ENCODE measurements at places on chromosomes 5 and 9.

- H3K4me1 ChIP-seq, result no peaks in the 10 kb centered on the region
- H3K27ac ChIP-seq, result no peak overlapping the region
- H3K36me3 ChIP-seq, result no peaks in the 10 kb centered on the region
- no peak for DNase-seq
- peaks cover 35% of the 10 kb centered on the region for H3K27me3 ChIP-seq
Measured at GRCh38 chr9:95741631-95742030, 133.9 kb upstream of the ERCC6L2 start.

GRCh38 chr5:57976506-57976905 lies 483.4 kb downstream of the PLK2 start:
- H3K27ac ChIP-seq, result no peak overlapping the region
- H3K27me3 ChIP-seq, result no peaks in the 10 kb centered on the region
- H3K4me1 ChIP-seq, result no peaks in the 10 kb centered on the region
- H3K4me3 ChIP-seq, result no peak overlapping the region

DNA sequence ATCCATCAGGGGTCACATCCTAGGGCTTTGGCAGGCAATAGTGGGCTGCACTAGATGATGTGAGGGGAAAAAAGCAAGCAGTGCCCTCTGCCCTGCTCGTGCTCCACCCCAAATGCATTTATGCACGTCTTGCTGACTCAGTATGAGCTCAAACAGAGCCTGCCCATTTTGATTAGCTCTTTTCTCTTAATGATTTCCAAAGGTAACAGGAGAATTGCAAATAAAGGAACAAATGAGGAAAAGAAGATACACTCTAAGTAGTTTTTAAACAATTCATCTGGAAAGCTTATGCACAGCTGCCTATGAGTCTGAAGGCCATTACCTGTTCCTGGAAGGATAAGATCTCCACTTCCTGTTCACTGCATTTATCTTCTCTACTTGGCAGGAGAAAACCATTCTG lies 364.2 kb downstream of the TMEM232 start:
- H3K36me3 ChIP-seq, result no peaks in the 10 kb centered on the region
- no peak for DNase-seq
- H3K27me3 ChIP-seq, result no peaks in the 10 kb centered on the region
- H3K4me1 ChIP-seq, result no peaks in the 10 kb centered on the region
- no peak overlapping the region for H3K27ac ChIP-seq

GRCh38 chr5:133687212-133688061 lies 75.1 kb upstream of the FSTL4 start:
- H3K4me1 ChIP-seq, result peaks cover 2% of the 10 kb centered on the region
- no peak for DNase-seq
- H3K4me3 ChIP-seq, result no peak overlapping the region
- H3K27me3 ChIP-seq, result peaks cover 8% of the 10 kb centered on the region

- DNase-seq, result no peak
- peaks cover 16% of the 10 kb centered on the region for H3K27me3 ChIP-seq
- no peaks in the 10 kb centered on the region for H3K36me3 ChIP-seq
- no peak overlapping the region for H3K4me3 ChIP-seq
Measured at GRCh38 chr5:81884871-81885270, 87.0 kb upstream of the ATG10 start.

DNA sequence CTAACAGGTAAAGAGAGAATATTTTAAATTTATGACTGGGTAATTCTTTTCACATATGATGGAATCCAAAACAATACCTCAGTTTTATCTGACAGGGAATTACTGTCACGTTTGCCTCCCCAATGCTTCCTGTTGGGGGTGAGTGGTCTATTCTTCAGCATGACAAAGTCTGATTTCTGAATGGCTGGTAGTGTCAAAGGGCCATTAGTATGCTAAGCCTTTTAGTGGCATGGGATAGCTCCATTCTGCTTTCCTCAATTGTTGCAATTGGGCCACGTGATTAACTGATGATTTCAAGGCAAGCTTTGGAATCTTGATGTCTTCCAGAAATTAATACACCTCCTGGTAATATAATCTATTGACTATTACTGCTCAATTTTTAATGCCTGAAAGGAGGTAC lies 14.7 kb upstream of the NDUFS4 start:
- H3K4me1 ChIP-seq, result no peaks in the 10 kb centered on the region
- no peaks in the 10 kb centered on the region for H3K36me3 ChIP-seq
- H3K4me3 ChIP-seq, result no peak overlapping the region
- no peak for DNase-seq
- H3K27ac ChIP-seq, result no peak overlapping the region

DNA sequence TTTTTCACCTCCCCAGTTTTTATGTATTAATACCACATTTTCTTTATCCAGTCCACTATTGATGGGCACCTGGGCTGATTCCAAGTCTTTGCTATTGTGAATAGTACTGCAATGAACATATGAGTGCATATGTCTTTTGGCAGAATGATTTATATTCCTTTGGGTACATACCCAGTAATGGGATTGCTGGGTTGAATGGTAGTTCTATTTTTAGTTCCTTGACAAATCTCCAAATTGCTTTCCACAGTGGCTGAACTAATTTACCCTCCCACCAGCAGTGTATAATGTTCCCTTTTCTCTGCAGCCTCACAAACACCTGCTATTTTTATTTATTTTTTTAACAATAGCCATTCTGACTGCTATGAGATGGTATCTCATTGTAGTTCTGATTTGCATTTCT lies 340.2 kb downstream of the ADAMTS6 start:
- H3K4me1 ChIP-seq, result no peaks in the 10 kb centered on the region
- H3K4me3 ChIP-seq, result no peak overlapping the region
- DNase-seq, result no peak
- H3K27me3 ChIP-seq, result no peaks in the 10 kb centered on the region
- no peaks in the 10 kb centered on the region for H3K36me3 ChIP-seq

GRCh38 chr5:15585841-15586591 lies 86.0 kb downstream of the FBXL7 start:
- DNase-seq, result no peak
- no peaks in the 10 kb centered on the region for H3K4me1 ChIP-seq
- H3K4me3 ChIP-seq, result no peak overlapping the region
- no peaks in the 10 kb centered on the region for H3K27me3 ChIP-seq

GRCh38 chr9:80156756-80157472 lies 585.1 kb downstream of the TLE4 start:
- no peak overlapping the region for H3K27ac ChIP-seq
- H3K27me3 ChIP-seq, result no peaks in the 10 kb centered on the region
- H3K36me3 ChIP-seq, result no peaks in the 10 kb centered on the region
- DNase-seq, result no peak

All from T-helper 2 cell treated with Interferon-gamma antibody and Interleukin-4, amounts not matched to agents 5 μg/mL and 100 μg/mL, for 36 hours (primary cell).